ENCODE measurements at places on chromosomes 11 and 22.

DNA sequence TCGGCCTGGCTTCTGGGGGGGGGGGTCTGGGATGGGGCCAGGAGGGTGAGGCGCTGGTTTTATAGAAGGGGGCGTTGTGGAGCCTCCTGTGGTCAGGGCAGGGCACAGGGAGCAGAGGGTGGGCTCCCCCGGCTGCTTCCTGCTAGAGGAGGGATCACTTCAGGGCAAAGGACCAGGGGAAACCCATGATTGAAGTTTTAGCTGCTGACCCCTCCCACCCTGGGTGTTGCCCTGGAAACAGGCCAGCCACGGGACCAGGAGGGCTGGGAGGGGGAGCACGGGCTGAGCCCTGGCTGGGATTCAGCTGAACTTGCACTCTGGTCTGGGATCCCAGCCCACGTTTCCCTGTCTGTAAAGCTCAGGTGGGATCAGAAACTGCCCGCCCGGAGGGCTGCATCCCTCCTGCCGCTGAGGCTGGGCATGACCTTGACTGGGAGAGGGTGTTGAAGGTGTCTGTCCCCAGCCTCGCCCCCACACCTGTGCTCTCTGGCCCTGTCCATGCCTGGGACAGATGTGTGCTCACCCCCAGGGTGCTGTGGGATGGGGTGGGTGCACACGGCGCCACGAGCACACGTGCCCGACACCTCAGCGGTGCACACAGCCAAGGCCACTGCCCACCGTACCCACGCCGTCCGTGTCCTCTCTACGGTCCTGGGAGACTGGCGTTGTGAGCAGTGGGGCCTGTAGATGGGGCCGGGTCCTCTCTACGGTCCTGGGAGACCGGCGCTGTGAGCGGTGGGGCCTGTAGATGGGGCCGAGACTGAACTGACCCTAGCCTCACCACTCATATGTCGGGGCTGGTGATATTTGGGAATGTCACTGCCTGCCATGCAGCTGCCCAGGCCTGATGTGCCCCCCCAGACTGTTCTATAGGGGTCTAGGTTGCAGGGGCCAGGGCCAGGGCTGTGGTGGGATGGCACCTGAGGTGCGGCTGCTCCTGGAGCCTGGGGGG lies 2.3 kb downstream of the TSPAN4 start:
- H3K27me3 ChIP-seq: no peaks in the 10 kb centered on the region
- H3K4me1 ChIP-seq: peaks cover 45% of the 10 kb centered on the region
- H3K4me3 ChIP-seq: peak overlapping the region; percentile 62
- peak overlapping the region; percentile 88 for H3K27ac ChIP-seq
- H3K36me3 ChIP-seq: no peaks in the 10 kb centered on the region

- no peak overlapping the region for H3K4me3 ChIP-seq
- H3K36me3 ChIP-seq: peaks cover 5% of the 10 kb centered on the region
- H3K27ac ChIP-seq: no peak overlapping the region
- H3K4me1 ChIP-seq: peaks cover 2% of the 10 kb centered on the region
- peaks cover 4% of the 10 kb centered on the region for H3K27me3 ChIP-seq
Observed at GRCh38 chr11:123525511-123525918, 95.4 kb downstream of the GRAMD1B start.

DNA sequence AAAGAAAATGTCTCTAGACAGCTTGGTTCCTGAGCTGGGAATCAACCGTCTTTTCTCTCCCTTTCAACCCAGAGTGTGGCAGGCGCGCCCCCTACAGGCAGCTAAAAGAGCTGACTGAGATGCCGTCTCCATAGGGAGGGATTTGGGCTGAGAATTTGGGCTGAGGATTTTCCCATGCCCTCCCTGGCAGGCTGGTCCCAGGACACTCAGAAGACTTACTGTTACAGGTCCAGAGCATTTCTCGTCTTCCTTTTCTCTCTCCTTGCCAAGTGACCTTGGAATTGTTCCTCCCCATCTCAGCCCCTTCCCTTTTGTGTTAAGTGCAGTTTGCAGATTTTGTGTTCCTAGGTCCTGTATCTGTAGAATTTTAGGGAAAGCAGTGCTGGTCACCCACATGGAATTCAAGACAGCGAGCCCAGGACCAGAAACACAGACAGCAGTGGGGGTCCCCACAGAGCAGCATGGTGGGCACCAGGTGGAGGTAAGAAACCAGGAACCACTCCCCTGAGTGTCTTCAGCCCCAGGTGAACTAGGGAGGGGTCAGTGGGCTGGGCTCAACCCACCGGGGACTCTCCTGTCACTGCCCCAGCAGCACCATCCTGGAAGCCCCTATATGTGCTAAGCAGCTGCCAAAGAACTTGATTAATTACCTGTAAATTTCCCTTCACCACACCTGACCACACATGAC lies 9.9 kb upstream of the IGLL5 start:
- H3K27ac ChIP-seq: no peak overlapping the region
- no peak for DNase-seq
- no peaks in the 10 kb centered on the region for H3K4me1 ChIP-seq

DNA sequence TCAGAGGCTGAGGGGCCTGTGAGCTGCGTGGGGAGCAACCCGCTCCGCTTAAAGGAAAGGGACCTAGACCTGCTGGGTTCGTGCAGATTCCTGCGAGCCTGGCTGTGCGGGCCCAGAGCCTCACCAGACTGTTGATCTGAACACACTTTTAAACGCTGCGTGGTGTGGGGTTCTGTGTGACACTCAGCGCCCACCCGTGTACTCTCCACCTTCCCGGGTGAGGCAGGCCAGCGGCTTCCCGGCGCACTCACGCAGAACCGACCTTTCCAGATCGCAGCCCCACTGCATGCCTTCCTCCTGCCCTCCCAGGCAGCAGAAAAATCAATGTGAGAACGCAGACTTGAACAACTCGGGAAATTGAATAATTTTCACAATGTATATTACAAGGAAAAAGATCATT lies 388.6 kb downstream of the TBC1D22A start:
- no peaks in the 10 kb centered on the region for H3K27me3 ChIP-seq
- H3K4me1 ChIP-seq: no peaks in the 10 kb centered on the region
- no peak overlapping the region for H3K27ac ChIP-seq

- no peak overlapping the region for H3K4me3 ChIP-seq
- H3K4me1 ChIP-seq: peaks cover 1% of the 10 kb centered on the region
- H3K27ac ChIP-seq: no peak overlapping the region
- no peaks in the 10 kb centered on the region for H3K36me3 ChIP-seq
Observed at GRCh38 chr11:126518071-126518971, 162.8 kb downstream of the ST3GAL4 start.

DNA sequence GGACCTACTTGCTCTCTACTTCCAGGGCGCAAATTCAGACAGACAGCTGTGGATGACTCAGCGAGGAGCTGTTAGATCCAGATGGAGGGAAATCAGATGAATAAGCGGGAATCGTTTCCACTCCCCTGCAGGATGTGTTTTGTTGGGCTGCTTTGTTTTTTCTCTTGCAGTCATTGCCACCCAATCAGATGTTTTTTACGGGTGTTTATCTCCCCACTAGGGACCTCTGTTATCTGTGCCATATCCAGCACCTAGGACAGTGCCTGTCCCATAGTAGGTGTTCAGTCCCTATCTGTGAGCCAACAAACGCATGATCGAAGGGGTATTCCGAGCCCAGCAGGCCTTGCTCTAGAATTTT lies 51.1 kb upstream of the PARVG start:
- no peak overlapping the region for H3K27ac ChIP-seq
- no peak overlapping the region for H3K4me3 ChIP-seq
- H3K4me1 ChIP-seq: no peaks in the 10 kb centered on the region
- no peaks in the 10 kb centered on the region for H3K27me3 ChIP-seq
- peaks cover 8% of the 10 kb centered on the region for H3K36me3 ChIP-seq

- no peak overlapping the region for H3K4me3 ChIP-seq
- peak overlapping the region; percentile 73 for H3K27ac ChIP-seq
- peaks cover 3% of the 10 kb centered on the region for H3K4me1 ChIP-seq
Observed at GRCh38 chr11:68352591-68352990, 40.2 kb downstream of the LRP5 start.

DNA sequence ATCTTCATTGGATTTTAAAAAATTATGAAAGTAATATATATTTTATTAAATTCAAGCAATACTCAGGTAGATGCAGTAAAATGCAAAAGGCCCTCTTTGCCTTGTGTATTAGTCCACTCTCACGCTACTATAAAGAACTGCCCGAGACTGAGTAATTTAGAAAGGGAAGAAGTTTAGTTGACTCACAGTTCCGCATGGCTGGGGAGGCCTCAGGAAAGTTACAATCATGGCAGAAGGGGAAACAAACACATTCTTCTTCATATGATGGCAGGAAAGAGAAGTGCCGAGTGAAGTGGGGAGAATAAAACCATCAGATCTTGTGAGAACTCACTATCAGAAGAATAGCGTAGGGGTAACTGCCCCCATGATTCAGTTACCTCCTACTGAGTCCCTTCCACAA lies 130.8 kb downstream of the HIPK3 start:
- H3K4me1 ChIP-seq: no peaks in the 10 kb centered on the region
- H3K36me3 ChIP-seq: no peaks in the 10 kb centered on the region
- no peak overlapping the region for H3K4me3 ChIP-seq
- no peak overlapping the region for H3K27ac ChIP-seq
- peaks cover 24% of the 10 kb centered on the region for H3K27me3 ChIP-seq

Data from mesothelial cell of epicardium (in vitro differentiated cells).